ENCODE measurements at places on chromosomes 2 and 18.

GRCh38 chr2:162457490-162457889 lies 113.6 kb downstream of the GCA start:
- H3K4me1 ChIP-seq: no peaks in the 10 kb centered on the region
- H3K27me3 ChIP-seq: no peaks in the 10 kb centered on the region
- no peaks in the 10 kb centered on the region for H3K36me3 ChIP-seq

GRCh38 chr2:86592547-86593230 lies 29.4 kb upstream of the CHMP3 start:
- H3K4me3 ChIP-seq: no peak overlapping the region
- H3K36me3 ChIP-seq: no peaks in the 10 kb centered on the region
- H3K27ac ChIP-seq: no peak overlapping the region
- H3K27me3 ChIP-seq: no peaks in the 10 kb centered on the region

- H3K4me1 ChIP-seq: no peaks in the 10 kb centered on the region
- DNase-seq: no peak
- H3K27me3 ChIP-seq: no peaks in the 10 kb centered on the region
- no peak overlapping the region for H3K4me3 ChIP-seq
- no peak overlapping the region for H3K27ac ChIP-seq
Observed at GRCh38 chr2:63553049-63553448, 35.2 kb downstream of the WDPCP start.

- H3K27me3 ChIP-seq: no peaks in the 10 kb centered on the region
- no peak overlapping the region for H3K27ac ChIP-seq
- H3K4me1 ChIP-seq: no peaks in the 10 kb centered on the region
- H3K4me3 ChIP-seq: no peak overlapping the region
- no peak for DNase-seq
Observed at GRCh38 chr18:78681934-78682333, 297.7 kb upstream of the SALL3 start.

DNA sequence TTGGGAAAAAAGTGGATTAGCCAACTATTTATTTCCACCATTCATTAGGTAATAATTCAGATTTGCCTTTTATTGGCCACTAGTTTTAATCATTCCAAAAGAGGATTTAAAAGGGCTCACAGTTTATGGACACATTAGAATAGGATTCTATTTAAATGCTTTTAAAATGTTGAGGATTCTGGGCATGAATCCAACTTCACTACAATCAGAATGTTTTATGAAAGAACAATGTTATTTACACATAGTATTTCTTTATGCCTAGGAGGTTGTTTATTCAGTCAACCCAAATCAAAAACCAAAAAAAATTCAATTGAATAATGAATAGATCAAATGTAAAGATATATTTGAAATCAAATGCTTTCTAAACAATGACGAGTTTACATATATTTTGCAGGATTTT lies 232.2 kb downstream of the GULP1 start:
- no peak overlapping the region for H3K4me3 ChIP-seq
- no peaks in the 10 kb centered on the region for H3K36me3 ChIP-seq
- no peak for DNase-seq
- no peaks in the 10 kb centered on the region for H3K27me3 ChIP-seq

DNA sequence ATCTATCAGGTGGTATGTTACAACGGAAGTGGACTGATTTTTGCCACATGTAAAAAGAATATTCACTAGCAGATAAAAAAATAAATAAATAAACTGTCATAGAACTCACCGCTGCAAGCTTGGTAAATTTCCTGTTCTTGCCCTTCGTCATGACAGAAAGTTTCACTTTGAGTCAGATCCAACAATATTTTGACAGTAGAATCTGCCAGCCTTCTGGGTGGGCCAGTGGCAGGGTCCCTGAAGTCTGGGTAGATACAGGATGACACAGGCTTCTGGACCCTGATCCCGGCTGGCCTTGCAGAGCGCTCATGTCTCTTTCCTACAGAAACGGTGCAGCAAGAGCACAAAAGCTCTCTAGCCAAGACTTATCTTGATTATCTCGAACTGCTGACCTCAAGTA lies 97.8 kb upstream of the PMAIP1 start:
- H3K36me3 ChIP-seq: no peaks in the 10 kb centered on the region
- no peak for DNase-seq
- peaks cover 3% of the 10 kb centered on the region for H3K4me1 ChIP-seq

GRCh38 chr2:19712850-19713249 lies 188.9 kb downstream of the TTC32 start:
- DNase-seq: no peak
- no peaks in the 10 kb centered on the region for H3K27me3 ChIP-seq
- no peak overlapping the region for H3K27ac ChIP-seq
- H3K36me3 ChIP-seq: no peaks in the 10 kb centered on the region

DNA sequence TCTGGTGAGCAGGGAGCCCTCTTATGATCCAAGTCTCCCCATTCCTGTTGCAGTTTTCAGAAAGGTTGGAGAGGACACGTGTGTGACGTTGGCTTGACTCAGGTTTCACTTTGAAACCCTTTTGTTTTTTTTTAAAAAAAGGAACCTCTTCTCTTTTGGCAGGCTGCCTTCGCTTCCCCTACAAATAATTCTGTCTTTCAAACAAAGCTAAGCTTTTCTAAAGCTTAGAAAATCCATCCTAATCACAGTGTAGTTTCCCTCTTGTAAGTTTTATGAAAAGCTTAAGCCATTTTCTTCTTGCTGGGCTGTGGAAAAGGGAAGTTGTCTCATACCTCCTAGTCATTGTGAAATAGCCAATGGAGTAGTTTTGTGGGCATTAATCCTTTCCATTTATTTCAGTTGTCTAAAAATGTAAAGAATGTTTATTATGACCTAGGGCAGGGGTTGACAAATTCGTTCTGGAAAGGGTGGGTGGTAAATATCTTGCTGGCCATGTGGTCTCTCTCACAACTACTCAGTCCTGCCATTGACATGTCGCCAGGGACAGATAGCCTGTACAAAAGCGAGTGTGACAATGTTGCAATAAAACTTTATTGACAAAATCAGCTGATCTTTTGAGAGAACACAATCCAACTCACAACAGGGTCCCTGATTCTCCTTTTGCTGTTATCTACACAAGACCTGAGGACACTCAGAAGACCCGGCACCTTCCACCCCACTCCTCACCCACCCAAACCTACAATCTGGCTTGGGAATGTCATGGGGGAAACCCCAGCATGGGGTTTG lies 878.8 kb downstream of the RNF144A start:
- H3K4me3 ChIP-seq: no peak overlapping the region
- H3K27me3 ChIP-seq: no peaks in the 10 kb centered on the region
- H3K4me1 ChIP-seq: no peaks in the 10 kb centered on the region
- no peaks in the 10 kb centered on the region for H3K36me3 ChIP-seq

- no peaks in the 10 kb centered on the region for H3K36me3 ChIP-seq
- H3K27me3 ChIP-seq: peaks cover 2% of the 10 kb centered on the region
- H3K27ac ChIP-seq: no peak overlapping the region
Observed at GRCh38 chr18:22102953-22103646, 66.3 kb upstream of the GATA6 start.

DNA sequence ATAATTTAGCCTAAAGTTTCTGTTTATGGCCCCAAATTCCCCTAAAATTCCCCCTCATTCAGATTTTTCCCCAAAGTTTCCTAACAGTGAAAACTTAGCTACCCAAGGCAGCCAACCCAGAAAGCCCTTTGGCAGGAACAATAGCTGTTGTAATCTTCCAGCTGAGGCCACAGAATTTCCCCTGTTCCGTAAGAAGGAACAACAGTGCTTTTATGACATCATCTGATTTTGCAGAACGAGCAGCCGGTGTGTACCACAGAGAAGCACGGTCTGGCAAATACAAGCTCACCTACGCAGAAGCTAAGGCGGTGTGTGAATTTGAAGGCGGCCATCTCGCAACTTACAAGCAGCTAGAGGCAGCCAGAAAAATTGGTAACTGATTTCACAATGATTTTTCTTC lies 6.3 kb downstream of the TNFAIP6 start:
- H3K4me1 ChIP-seq: no peaks in the 10 kb centered on the region
- no peaks in the 10 kb centered on the region for H3K36me3 ChIP-seq
- H3K4me3 ChIP-seq: no peak overlapping the region
- no peaks in the 10 kb centered on the region for H3K27me3 ChIP-seq
- H3K27ac ChIP-seq: no peak overlapping the region
- DNase-seq: no peak

DNA sequence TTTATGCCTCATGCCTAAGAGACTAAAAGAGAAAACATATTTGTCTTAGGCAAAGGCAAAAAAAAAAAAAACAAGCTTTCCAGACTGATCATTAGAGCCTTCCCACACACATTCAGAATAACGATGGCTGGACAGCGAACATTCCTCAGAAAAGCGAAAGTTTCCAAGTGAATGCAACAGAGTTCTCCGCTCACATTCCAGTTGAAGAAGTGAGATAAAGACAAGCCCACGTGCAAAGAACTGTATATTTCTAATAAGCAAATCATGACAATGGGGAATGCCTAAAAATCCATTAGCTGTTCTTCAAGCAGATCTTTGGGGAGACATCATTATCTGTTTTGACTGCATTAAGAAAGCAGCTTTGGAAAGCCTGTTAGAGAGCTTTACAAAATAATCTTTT lies 347.9 kb downstream of the METTL4 start:
- H3K4me1 ChIP-seq: no peaks in the 10 kb centered on the region
- DNase-seq: no peak
- no peak overlapping the region for H3K4me3 ChIP-seq
- H3K36me3 ChIP-seq: no peaks in the 10 kb centered on the region

- H3K27ac ChIP-seq: no peak overlapping the region
- H3K27me3 ChIP-seq: no peaks in the 10 kb centered on the region
- no peak for DNase-seq
- no peaks in the 10 kb centered on the region for H3K36me3 ChIP-seq
Observed at GRCh38 chr2:198259496-198259895, 455.1 kb downstream of the PLCL1 start.

GRCh38 chr18:24187049-24187448 lies 48.2 kb downstream of the CABYR start:
- H3K4me3 ChIP-seq: no peak overlapping the region
- H3K27me3 ChIP-seq: no peaks in the 10 kb centered on the region
- DNase-seq: no peak

GRCh38 chr2:224444021-224444420 lies 42.1 kb upstream of the FAM124B start:
- H3K36me3 ChIP-seq: no peaks in the 10 kb centered on the region
- no peak overlapping the region for H3K27ac ChIP-seq
- H3K4me1 ChIP-seq: peaks cover 10% of the 10 kb centered on the region
- no peak for DNase-seq
- H3K4me3 ChIP-seq: no peak overlapping the region

GRCh38 chr2:30235008-30235655 lies 3.8 kb downstream of the LBH start:
- DNase-seq: peak; percentile 37
- H3K36me3 ChIP-seq: peaks cover 58% of the 10 kb centered on the region
- peak overlapping the region; percentile 68 for H3K27ac ChIP-seq
- H3K4me3 ChIP-seq: peak overlapping the region; percentile 87
- H3K4me1 ChIP-seq: peaks cover 73% of the 10 kb centered on the region

- H3K4me1 ChIP-seq: no peaks in the 10 kb centered on the region
- H3K36me3 ChIP-seq: peaks cover 3% of the 10 kb centered on the region
- no peak overlapping the region for H3K27ac ChIP-seq
- DNase-seq: no peak
Observed at GRCh38 chr2:60936757-60937156, 55.4 kb downstream of the REL start.

DNA sequence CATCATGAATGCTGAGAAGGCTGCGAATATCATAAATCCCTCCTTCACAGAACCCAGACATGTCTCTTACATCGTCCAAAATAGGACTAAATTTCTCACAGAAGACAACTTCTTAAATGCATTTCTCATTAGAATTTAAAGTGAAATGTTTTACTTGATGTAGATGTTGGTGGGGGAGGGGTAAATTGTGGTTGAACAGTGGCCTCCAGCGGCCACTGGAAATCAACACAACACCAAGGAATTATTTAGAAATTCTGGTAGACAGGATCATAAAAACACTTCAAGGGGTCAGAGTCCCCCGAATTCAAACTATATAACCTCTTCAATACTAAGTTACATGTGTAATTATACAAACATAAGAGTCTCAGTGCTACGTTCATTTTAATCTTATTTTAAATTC lies 135.9 kb downstream of the ABCA12 start:
- H3K36me3 ChIP-seq: no peaks in the 10 kb centered on the region
- no peak overlapping the region for H3K4me3 ChIP-seq
- no peaks in the 10 kb centered on the region for H3K27me3 ChIP-seq
- DNase-seq: no peak

GRCh38 chr2:219486380-219486959 lies 12.2 kb upstream of the GMPPA start:
- peaks cover 54% of the 10 kb centered on the region for H3K27me3 ChIP-seq
- no peak overlapping the region for H3K4me3 ChIP-seq
- no peak overlapping the region for H3K27ac ChIP-seq
- H3K4me1 ChIP-seq: peaks cover 16% of the 10 kb centered on the region

GRCh38 chr2:239461291-239462190 lies 60.7 kb upstream of the HDAC4 start:
- H3K4me3 ChIP-seq: no peak overlapping the region
- peaks cover 5% of the 10 kb centered on the region for H3K4me1 ChIP-seq
- H3K36me3 ChIP-seq: no peaks in the 10 kb centered on the region
- H3K27ac ChIP-seq: no peak overlapping the region
- H3K27me3 ChIP-seq: no peaks in the 10 kb centered on the region

- H3K27ac ChIP-seq: no peak overlapping the region
- no peaks in the 10 kb centered on the region for H3K36me3 ChIP-seq
- no peaks in the 10 kb centered on the region for H3K27me3 ChIP-seq
- no peak overlapping the region for H3K4me3 ChIP-seq
- H3K4me1 ChIP-seq: no peaks in the 10 kb centered on the region
Observed at GRCh38 chr2:16189836-16190160, 249.4 kb downstream of the MYCN start.

DNA sequence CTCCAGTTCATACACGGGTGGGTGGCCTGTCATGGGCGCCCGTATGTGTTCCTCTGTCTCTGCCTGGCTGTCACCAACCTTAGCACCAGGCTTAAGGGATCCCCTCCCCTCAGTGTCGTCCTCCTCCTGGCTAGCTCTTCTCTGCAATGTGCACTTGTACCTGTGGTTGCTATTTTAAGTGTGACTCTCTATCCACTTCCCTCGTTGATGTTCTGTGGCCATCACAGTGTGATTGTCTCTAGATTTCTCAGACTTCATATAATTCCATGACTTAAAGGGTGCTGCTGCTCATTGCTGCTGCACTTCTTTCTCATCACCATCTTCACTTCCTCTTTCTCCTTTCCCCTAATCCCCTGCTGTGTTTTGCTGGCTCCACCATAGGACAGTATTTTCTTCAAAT lies 143.4 kb downstream of the EML6 start:
- H3K4me1 ChIP-seq: peaks cover 9% of the 10 kb centered on the region
- DNase-seq: no peak
- no peak overlapping the region for H3K4me3 ChIP-seq
- no peaks in the 10 kb centered on the region for H3K36me3 ChIP-seq
- no peak overlapping the region for H3K27ac ChIP-seq

GRCh38 chr2:61368687-61369665 lies 101.9 kb downstream of the USP34 start:
- H3K27ac ChIP-seq: no peak overlapping the region
- no peaks in the 10 kb centered on the region for H3K27me3 ChIP-seq
- no peak overlapping the region for H3K4me3 ChIP-seq

- H3K27me3 ChIP-seq: peaks cover 10% of the 10 kb centered on the region
- H3K4me1 ChIP-seq: no peaks in the 10 kb centered on the region
- no peaks in the 10 kb centered on the region for H3K36me3 ChIP-seq
- no peak for DNase-seq
- no peak overlapping the region for H3K27ac ChIP-seq
Observed at GRCh38 chr2:236642584-236643291, 73.1 kb downstream of the ACKR3 start.

- no peaks in the 10 kb centered on the region for H3K36me3 ChIP-seq
- H3K4me3 ChIP-seq: no peak overlapping the region
- DNase-seq: no peak
Observed at GRCh38 chr2:31378791-31379501, 35.6 kb downstream of the XDH start.

Measured in CD4-positive, alpha-beta T cell (primary cell).